GM06990 (cell line): ENCODE measurements at places on chromosomes 7 and 10.
A peak's percentile ranks its signal among the peaks of the same experiment; 100 is the strongest.

- no peak for DNase-seq
Measured at GRCh38 chr7:137302081-137302480, 41.5 kb downstream of the PTN start.

DNA sequence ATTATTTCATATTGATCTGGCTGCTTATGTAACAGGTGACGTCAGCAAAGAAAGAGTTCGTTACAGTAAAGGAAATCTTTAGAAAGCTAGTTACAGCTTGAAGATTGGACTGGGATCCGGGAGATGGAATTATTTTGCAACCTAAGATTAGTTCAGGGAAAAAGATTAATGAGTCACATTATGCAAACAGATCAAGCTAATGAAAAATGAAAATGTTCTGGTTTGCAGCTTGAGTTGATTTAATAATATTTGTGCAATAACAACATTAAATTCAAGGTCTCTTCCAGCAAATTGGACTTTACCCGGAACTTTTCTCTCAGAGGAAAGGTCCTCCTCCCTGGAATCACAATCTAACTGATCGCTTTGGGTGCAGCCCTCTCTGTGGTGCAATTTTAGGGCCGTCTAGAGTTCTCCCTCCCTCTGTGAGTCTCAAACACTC is 119.5 kb downstream of the OTUD1 start:
- no peak for DNase-seq

- no peak for DNase-seq
Measured at GRCh38 chr10:132787495-132788179, 1.7 kb upstream of the NKX6-2 start.

- DNase-seq: no peak
Measured at GRCh38 chr10:77771851-77772250, 134.2 kb upstream of the KCNMA1 start.

DNA sequence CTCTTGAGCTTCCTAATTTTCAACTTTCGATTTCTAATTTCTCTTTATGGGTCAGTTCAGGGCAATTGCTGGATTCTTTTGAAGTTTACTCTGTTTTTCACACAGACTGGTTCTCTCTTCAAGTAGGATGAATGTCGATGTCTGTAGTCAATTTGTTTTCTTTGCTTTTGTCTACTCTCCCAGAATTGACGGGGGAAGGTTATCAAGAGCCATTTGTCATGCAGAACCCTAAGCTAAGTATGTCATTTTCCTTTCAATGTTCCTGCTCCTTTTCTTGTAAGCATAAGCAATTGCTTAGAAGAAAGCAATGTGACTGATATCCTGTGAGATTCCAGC is 53.7 kb downstream of the SLC39A12 start:
- DNase-seq: no peak

GRCh38 chr10:98582363-98582762 is 135.6 kb upstream of the HPS1 start:
- DNase-seq: no peak

DNA sequence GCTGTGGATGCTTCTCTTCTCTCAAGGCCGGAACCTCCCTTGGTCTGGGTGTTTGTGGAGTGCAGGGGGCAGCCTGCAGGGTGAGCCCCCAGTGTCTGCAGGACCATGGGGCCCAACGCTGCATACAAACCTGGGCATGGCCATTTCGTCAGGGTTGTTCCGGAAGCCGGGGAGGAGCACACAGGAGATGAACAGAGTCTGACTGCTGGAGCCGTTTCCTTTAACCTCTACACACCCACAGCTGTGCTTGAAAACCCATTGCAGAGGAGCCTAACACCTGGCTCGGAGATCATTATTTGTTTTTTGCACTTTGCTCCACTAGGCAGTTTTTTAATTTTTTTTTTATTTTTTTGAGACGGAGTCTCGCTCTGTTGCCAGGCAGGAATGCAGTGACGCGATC is 167.6 kb upstream of the INSYN2A start:
- DNase-seq: no peak

GRCh38 chr10:49457686-49458085 is 61.8 kb upstream of the DRGX start:
- no peak for DNase-seq

GRCh38 chr7:91940171-91940570 is 491 bp upstream of the AKAP9 start:
- DNase-seq: no peak

GRCh38 chr7:47941136-47941844 is 7.0 kb downstream of the PKD1L1 start:
- no peak for DNase-seq

GRCh38 chr10:24254180-24254579 is 45.2 kb downstream of the KIAA1217 start:
- DNase-seq: no peak

DNA sequence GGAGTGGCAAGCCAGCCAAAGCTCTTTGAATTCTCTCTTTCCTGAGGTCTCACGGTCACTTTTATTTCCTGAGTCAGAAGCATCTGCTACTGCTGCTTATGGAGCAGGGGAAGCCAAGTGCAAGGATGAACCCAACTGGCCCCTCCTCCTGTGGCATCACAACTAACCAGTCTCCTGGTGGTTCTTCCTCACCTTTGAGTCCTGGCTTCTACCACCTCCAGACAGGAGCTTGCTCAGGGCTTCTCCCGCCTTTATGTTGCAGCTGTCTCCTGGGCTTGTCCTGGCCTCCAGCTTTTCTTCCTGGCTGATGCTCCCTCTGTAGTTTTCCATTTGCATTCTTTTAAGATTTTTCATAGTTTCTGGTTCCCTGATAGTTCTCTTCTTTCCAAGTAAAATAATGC is 349.7 kb upstream of the NRP1 start:
- DNase-seq: no peak

GRCh38 chr10:33542752-33543505 is 208.5 kb upstream of the NRP1 start:
- DNase-seq: no peak

DNA sequence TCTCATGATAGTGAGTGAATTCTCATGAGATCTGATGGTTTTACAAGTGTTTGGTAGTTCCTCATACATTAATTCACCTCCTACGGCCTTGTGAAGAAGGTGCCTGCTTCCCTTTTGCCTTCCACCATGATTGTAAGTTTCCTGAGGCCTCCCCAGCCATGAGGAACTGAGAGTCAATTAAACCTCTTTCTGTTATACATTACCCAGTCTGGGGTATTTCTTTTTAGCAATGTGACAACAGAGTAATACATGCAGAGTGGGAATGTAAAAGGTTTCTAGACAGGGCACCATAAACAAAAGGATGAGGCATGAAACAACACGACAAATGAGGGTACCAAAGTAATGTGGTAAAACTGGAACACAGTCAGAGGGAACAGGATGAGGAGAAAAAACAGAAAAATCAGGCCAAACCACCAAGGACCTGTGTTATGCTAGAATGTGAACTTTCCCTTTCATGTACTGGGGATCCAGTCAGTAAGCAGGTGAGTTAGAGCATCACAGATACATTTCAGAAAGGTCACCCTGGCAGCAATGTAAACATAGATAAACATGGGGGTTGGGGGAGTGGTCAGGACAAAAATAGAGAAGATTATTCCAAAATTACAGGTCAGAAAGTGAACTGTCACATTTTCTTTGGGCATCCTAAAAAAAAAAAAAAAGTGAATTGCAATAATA is 31.9 kb downstream of the ANKRD26 start:
- DNase-seq: no peak

GRCh38 chr7:142503036-142503435 is 245.2 kb upstream of the PRSS58 start:
- DNase-seq: no peak

GRCh38 chr7:32259931-32260596 is 189.9 kb upstream of the PDE1C start:
- DNase-seq: peak; percentile 76
